ENCODE measurements at places on chromosomes 3 and 15.

GRCh38 chr3:43862992-43863805, 172.5 kb downstream of the ABHD5 start:
- H3K27me3 ChIP-seq = no peaks in the 10 kb centered on the region
- no peak overlapping the region for H3K4me3 ChIP-seq
- no peaks in the 10 kb centered on the region for H3K36me3 ChIP-seq
- no peak overlapping the region for H3K27ac ChIP-seq
- DNase-seq = peak; percentile 28
- H3K4me1 ChIP-seq = no peaks in the 10 kb centered on the region

DNA sequence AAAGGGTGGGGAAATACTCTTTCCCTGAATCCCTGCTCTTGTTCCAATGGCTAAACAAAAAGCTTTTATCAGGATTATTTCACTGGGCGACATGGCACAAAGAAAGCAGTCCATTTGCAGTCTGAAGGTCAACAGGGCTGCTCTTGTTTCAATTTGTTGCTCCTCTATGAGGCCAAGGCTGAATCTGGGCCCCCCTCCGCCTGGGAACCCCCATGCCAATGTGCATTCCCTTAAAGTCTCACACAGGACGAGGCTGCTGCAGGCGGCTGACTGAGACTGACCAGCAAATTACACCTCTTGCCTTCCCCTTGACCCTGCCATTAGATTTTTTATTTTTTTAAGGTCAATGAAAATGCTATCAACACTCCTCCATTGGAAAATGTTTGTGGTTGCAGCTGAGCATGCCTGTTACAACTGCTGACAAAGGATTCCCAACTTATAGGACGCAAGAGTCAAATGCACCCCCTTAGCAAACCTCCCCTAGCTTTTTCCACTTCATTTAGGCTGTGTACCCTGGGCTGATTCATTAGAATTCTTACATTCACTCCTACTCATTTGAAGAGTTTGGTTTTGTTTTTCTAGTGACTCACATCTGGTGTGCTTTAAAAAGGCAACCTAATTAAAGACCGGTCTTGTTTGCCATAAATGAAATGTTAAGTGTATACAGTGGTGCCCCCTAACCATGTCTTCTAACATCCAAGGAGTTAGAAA, 60.8 kb upstream of the ARHGEF3 start:
- DNase-seq = no peak
- H3K27me3 ChIP-seq = no peaks in the 10 kb centered on the region
- no peaks in the 10 kb centered on the region for H3K36me3 ChIP-seq

DNA sequence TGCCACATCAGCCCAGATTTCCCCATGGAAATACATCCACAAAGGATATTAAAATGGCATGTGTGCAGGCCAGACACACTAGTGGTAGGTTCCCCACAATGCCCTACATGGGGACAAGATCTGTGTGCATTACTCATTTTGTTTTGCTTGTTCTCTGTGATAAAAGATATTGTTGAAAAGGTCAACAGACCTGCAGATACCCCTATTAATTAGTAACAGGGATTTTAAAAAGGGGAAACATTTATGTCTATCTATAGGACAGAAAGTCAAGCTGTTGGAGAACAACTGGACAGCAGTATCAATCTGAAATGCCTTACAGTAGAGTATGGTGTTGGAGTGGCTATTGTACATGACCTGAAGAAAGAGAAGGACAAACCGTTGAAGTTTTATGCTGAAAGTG, 596.0 kb upstream of the GRM7 start:
- no peak overlapping the region for H3K27ac ChIP-seq
- H3K4me1 ChIP-seq = no peaks in the 10 kb centered on the region
- H3K4me3 ChIP-seq = no peak overlapping the region
- no peaks in the 10 kb centered on the region for H3K36me3 ChIP-seq
- no peaks in the 10 kb centered on the region for H3K27me3 ChIP-seq

GRCh38 chr3:190167936-190168680, 47.4 kb upstream of the P3H2 start:
- no peak overlapping the region for H3K27ac ChIP-seq
- H3K4me3 ChIP-seq = no peak overlapping the region
- DNase-seq = no peak

DNA sequence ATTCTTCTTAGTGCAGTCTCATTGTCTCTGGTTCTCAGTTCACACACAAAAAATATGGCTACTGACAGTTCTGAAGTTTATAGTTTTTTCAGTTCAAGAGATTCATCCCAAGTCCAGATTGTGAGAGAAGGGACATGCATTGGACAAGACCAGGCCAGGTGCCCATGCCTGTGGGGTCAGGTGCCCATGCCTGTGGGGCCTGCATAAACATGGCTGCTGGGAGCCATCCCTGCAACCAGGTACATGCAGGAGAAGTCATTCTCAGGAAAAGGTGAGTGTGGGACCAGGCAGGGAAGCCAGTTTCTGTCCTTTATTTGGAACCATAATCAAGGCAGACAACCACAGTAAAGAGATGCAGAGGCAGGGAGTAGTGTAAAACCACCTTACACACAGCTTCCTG, 6.3 kb upstream of the TM4SF1 start:
- H3K27me3 ChIP-seq = no peaks in the 10 kb centered on the region
- H3K36me3 ChIP-seq = no peaks in the 10 kb centered on the region
- DNase-seq = no peak
- peaks cover 2% of the 10 kb centered on the region for H3K4me1 ChIP-seq

- no peak overlapping the region for H3K4me3 ChIP-seq
- no peaks in the 10 kb centered on the region for H3K36me3 ChIP-seq
- no peaks in the 10 kb centered on the region for H3K4me1 ChIP-seq
- DNase-seq = no peak
- H3K27ac ChIP-seq = no peak overlapping the region
Measured at GRCh38 chr15:60993008-60993407, 236.1 kb downstream of the RORA start.

DNA sequence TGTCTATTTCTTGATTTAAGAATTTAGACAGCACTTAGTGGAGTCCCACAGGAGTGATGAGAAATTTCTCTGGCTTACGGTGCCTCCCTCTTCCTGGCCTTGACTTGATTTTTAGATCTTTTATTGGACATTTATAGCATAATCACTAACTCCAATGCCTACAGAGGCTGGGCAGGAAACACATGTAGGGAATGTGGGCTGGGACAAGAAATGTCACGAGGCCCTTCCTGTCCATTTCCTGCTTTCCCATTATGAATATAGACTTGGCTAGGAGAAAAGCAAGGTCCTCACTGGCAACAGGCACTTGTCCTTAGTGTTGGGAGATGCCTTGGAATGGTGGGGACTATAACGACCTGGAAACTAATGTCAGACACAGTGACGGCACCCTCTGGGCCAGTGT, 100.3 kb downstream of the MYLK start:
- no peaks in the 10 kb centered on the region for H3K27me3 ChIP-seq
- no peak overlapping the region for H3K4me3 ChIP-seq
- peaks cover 10% of the 10 kb centered on the region for H3K36me3 ChIP-seq
- H3K4me1 ChIP-seq = peaks cover 35% of the 10 kb centered on the region

GRCh38 chr3:72582211-72582878, 265.9 kb downstream of the SHQ1 start:
- H3K27me3 ChIP-seq = no peaks in the 10 kb centered on the region
- no peak overlapping the region for H3K4me3 ChIP-seq
- H3K4me1 ChIP-seq = no peaks in the 10 kb centered on the region
- no peaks in the 10 kb centered on the region for H3K36me3 ChIP-seq

- no peak overlapping the region for H3K27ac ChIP-seq
- H3K4me3 ChIP-seq = no peak overlapping the region
- DNase-seq = no peak
- H3K4me1 ChIP-seq = peaks cover 13% of the 10 kb centered on the region
- no peaks in the 10 kb centered on the region for H3K27me3 ChIP-seq
- peaks cover 33% of the 10 kb centered on the region for H3K36me3 ChIP-seq
Measured at GRCh38 chr15:43187544-43188155, 2.4 kb downstream of the CCNDBP1 start.

DNA sequence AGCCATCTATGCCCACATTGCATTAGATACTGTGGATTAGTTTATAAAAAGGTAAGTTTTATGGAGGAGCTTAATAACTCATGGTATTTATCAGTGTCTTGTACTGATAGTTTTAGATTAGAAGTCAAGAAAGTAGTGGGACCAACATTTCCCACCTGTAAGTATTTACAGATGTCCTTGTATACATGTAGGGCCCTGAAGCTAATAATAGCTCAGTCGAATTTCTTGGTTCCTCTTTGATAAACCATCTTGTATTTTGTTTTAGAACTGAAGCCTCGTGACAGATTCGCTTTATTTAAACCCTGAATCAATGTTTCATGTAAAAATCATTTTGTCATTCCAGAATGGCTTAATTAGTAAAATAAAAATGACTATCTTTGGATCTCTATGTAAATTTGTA, 73.4 kb downstream of the CRYBG3 start:
- no peak for DNase-seq
- peaks cover 4% of the 10 kb centered on the region for H3K36me3 ChIP-seq
- H3K27ac ChIP-seq = no peak overlapping the region

DNA sequence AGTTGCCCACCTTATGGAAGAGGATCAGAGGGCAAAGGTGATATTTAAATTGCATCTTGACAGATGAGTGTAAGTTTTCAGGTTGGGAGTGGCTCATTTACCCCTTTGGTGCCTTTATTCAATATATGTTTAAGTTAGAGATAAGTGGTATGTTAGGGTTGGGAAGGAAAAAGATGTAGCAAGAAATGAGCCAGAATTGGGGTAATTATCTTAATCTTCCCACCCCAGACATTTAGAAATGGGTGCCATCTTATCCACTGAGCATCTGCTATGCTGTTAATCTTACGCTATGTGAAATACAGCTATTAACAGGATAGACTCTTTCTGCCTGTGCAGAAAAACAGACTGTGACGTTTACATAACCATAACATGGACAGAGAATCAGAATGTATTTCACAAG, 6.3 kb downstream of the CMTM7 start:
- H3K4me1 ChIP-seq = peaks cover 5% of the 10 kb centered on the region
- H3K27ac ChIP-seq = no peak overlapping the region
- no peaks in the 10 kb centered on the region for H3K27me3 ChIP-seq
- H3K36me3 ChIP-seq = no peaks in the 10 kb centered on the region
- DNase-seq = no peak

DNA sequence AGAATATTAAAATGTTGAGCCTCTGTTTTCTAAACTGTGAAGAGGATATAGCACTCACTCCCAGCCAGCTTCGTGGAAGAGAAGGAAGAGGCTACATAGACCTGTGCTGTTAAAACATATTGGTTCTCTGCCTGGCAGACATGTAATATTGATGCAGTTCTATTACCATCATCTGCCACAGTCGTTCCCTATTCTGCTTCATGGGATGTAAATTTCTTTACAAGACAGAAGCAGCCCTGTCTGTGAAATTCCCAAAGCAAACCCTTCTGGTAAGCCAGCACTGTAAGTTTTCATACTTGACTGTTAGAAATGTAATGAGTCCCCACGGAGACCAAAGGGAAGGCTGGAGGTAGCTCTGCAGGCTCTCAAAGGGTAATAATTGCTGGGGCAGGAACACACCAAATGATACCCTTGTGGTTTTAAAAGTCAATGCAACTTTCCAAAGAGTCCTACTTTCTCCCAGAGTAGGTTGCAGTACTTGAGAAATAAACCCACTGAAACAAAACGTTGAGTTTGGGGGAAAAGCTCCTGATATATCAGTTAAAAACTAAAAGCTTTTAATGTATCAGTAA, 129.9 kb upstream of the HES1 start:
- H3K27me3 ChIP-seq = no peaks in the 10 kb centered on the region
- no peak for DNase-seq
- no peak overlapping the region for H3K4me3 ChIP-seq
- peaks cover 4% of the 10 kb centered on the region for H3K4me1 ChIP-seq
- no peaks in the 10 kb centered on the region for H3K36me3 ChIP-seq

GRCh38 chr3:72536206-72536877, 311.9 kb downstream of the SHQ1 start:
- H3K36me3 ChIP-seq = no peaks in the 10 kb centered on the region
- no peak overlapping the region for H3K4me3 ChIP-seq
- no peak overlapping the region for H3K27ac ChIP-seq
- DNase-seq = no peak
- H3K27me3 ChIP-seq = no peaks in the 10 kb centered on the region
- no peaks in the 10 kb centered on the region for H3K4me1 ChIP-seq

DNA sequence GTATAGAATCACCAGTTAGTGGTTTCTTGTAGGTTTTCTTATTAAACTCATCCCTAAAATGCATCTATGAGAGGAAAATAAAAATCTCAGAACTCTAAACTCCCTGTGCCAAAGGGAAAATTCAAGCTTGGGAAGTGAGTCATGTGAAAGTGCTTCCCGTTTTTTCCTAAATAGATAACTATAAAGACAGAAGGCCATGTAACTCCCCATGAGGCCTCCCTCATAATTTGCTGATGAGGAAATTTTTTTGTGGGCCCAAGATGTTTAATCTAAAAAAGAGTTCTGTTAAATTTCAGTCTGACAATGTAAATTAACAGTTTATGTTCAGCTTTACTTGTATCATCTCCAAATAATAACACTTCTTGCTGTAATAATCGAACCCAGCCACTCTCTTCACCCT, 1273.9 kb downstream of the OTOL1 start:
- DNase-seq = no peak
- H3K4me1 ChIP-seq = no peaks in the 10 kb centered on the region
- H3K27ac ChIP-seq = no peak overlapping the region
- no peaks in the 10 kb centered on the region for H3K27me3 ChIP-seq
- H3K4me3 ChIP-seq = no peak overlapping the region
- no peaks in the 10 kb centered on the region for H3K36me3 ChIP-seq
